Fibroblast of lung (primary cell): ENCODE measurements at places on chromosomes 13 and 19.

- no peak for DNase-seq
Measured at GRCh38 chr19:51407511-51408131, 9.8 kb downstream of the SIGLEC10 start.

DNA sequence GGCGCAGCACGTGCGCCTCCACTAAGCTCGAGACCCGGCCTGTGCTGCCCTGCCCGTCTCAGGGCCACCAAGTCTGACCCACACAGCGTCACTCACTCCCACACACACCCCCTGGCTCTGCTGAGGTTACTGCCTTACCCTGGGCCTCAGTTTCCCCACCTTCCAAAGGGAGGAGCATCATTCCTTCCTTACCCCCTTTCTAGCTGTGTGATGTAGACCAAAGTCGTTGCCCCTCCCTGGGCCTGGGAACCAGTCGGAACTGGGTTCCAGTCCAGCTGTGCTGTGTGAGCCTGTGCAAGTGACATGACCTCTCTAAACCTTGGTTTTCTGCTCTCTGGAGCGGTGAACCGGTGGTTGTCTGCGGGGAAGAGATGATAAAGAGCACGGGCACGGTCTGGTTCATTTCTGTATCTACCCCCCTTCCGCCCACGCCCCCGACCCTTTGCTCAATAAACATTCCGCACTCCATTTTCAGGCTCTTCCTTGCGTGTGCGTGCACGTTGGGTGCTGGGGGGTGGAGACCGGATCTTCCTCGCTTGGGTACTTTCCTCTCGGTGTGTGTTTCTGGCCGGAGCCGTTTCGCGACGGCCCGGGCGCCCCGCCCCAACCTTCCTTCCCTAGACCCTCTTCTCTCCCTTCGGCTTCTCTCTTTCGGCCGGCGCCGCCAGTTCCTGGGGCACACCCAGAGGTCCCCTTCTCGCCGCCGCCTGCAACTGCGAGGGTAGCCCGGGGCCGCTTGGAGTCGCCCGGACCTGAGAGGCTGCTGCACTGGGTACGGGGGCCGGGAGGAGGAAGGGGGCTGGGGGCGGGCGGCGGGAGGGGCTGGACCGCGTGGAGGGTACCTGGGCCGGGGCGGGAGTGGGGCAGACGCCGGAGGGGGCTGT lies at the start of gene ZNF581:
TSS of gene ZNF581 (plus strand) at position 647 of the 884 bp plus-strand sequence. CDS start 923 bp downstream, outside the sequence.
- DNase-seq: peak; percentile 71

DNA sequence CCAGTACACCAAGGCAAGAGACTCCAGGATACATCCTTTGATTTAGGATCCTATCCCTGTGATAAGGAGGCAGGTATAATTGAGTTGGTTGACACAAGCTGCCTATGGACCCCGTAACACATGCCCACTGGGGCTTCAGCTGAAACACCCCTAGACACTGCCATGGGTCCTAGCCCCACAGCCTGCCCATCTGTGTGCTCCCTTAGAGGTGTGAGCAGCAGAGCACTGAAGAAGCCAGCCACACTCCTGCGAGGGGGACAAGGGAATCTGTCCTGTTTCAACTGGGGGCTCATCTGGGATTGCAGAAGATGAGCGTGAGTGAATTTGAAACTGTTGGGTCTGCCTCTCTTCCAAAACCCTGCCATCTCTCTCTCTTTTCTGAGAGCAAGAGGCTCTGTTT lies 385.9 kb upstream of the SLITRK6 start:
- DNase-seq: no peak

GRCh38 chr13:26502826-26503225 lies 54.7 kb upstream of the WASF3 start:
- peak; percentile 68 for DNase-seq

DNA sequence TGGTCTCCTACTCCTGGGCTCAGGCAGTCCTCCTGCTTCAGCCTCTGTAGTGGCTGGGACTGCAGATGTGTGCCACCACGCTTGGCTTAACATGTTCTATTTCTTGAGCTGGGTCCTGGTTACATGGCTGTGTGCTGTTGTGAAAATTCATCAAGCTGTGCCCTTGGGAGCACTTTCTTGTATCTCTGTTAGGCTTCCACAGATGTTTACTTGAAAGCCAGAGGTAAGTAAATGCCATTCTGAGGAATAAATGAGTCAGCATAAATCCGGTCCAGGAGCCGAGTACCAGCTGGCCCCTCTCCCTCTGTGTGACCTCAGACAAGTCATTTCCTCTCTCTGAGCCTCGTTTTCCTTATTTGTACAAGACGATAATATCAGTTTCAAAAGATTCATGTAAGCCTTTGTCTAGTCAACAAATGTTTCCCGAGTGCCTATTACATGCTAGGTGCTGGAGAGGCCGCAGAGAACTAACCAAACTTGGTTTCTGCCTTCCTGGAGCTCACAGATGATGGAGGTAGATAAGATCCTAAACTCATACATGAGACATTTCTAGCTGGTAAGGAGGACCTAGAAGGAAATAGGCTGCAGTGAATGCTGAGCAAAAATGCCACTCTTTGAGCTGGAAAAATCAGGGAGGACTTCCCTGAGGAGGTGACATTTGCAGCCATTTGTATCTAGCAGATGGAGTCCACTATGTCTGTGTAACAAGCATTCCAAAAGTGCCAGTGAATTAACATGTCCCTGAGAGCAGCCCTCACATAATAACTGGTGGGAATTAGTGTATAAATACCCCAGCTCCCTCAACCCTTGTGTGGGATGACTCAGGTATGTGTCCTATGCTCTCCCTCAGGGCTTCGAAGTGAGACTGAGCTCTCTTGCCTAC lies 2.7 kb upstream of the RASAL3 start:
- DNase-seq: peak; percentile 79
